SJSA1 (cell line): ENCODE measurements at places on chromosomes 4 and X. TPM values are rescaled to one million over a fixed set of nuclear protein-coding genes. Genes with fewer than 3 reads are reported as not detected.

Gene CTPS2
- 4.6 and 8.4 TPM in 2 replicates for total RNA-seq

DNA sequence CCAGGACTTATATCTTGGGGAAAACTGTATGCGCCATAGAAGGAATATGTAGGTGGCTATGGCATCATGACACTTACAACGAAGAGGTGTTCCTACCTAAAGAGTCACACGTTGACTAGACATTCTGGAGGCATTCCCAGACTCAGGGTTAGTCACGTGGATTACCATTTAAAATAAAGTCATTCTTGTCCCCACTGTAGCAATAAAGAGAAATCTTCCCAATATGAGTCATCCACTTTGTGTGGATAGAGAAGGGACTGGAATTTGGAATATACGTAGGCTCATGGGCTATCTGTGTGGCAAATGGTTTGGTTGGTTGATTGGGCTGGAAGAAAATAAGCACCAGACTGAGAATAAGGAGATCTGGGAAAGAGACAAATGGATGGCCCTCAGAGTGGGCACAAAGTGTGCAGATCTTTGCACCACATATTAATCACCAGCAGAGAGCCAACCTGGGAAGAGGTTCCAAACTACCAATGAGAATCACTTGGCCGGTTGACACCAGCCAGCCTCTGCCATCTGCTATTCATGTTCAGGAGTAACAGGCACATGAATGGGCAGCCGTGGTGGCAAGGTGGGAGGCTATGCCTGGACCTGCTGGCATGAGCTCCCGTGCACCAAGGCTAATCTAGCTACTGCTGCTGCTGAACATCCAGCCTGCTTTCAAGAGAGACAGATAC, 41.0 kb downstream of the MTNR1A start:
- peaks cover 10% of the 10 kb centered on the region for H3K4me1 ChIP-seq
- H3K27me3 ChIP-seq, result no peaks in the 10 kb centered on the region
- H3K36me3 ChIP-seq, result no peaks in the 10 kb centered on the region
- DNase-seq, result peak; percentile 64

Gene CCNQ
- total RNA-seq, result 39.9 and 49.3 TPM in 2 replicates

- no peak overlapping the region for H3K27ac ChIP-seq
- H3K27me3 ChIP-seq, result no peaks in the 10 kb centered on the region
- no peaks in the 10 kb centered on the region for H3K4me1 ChIP-seq
- H3K4me3 ChIP-seq, result no peak overlapping the region
Observed at GRCh38 chr4:72422416-72422815, 146.6 kb downstream of the ADAMTS3 start.

Gene SLC26A1
- total RNA-seq, result not detected in 2 replicates

Gene CTAG2
- not detected in 2 replicates for total RNA-seq

DNA sequence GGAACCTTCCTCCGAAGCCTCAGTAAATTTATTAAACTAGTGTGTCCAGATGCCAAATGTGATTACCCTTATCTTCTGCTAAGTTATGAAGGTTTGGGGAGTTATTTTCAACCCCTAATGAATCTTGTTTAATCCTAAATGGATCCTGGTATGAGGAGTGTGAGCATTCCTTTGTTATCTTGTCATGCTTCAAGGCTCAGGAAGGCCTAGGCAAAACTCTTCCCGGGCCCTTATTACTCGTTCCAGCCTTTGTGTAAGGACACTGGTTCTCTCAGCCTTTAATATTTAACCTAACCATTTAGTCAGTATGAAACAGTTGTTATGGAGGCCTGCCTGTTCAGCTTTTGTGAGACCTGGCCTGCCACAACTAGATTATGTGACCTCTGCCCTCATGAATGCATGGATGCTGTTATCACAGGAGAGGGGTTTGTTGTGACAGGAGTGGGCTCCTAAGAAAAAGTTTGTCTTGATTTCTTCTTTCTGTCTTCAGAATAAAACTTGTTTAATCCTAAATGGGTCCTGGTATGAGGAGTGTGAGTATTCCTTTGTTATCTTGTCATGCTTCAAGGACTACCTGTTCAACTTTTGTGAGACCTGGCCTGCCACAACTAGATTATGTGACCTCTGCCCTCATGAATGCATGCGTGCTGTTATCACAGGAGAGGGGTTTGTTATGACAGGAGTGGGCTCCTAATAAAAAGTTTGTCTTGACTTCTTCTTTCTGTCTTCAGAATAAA, 181.7 kb downstream of the SLC39A8 start:
- DNase-seq, result no peak
- H3K36me3 ChIP-seq, result no peaks in the 10 kb centered on the region
- peaks cover under 1% of the 10 kb centered on the region; the same call in 1 of the 2 replicates for H3K4me1 ChIP-seq

DNA sequence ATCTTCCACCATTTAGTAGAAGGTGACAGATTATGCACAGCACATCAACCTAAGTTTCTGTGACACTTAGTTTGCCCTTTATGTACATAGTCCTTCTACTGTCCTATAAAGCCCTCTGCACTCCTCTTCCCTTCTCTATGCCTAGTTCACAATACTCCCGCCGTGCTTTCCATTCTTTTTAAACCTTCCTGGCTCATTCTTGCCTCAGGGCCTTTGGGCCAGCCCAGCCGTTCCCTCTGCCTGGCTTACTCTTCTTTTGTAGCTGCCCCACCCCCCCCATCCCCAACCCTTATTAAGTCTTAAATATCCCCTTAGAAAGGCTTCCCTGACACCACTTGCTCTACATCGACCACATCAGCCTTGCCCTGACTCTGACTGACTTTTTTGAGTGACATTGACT, 33.0 kb downstream of the SGMS2 start:
- H3K4me3 ChIP-seq, result no peak overlapping the region
- no peaks in the 10 kb centered on the region for H3K27me3 ChIP-seq
- no peaks in the 10 kb centered on the region for H3K36me3 ChIP-seq
- no peak for DNase-seq
- H3K27ac ChIP-seq, result no peak overlapping the region

GRCh38 chrX:155009994-155010472, 12.5 kb downstream of the F8 start:
- H3K4me1 ChIP-seq, result no peaks in the 10 kb centered on the region
- no peak for DNase-seq
- no peak overlapping the region for H3K4me3 ChIP-seq

GRCh38 chrX:135530097-135530496, 9.6 kb downstream of the INTS6L start:
- H3K27ac ChIP-seq, result no peak overlapping the region
- H3K36me3 ChIP-seq, result no peaks in the 10 kb centered on the region
- no peaks in the 10 kb centered on the region for H3K27me3 ChIP-seq

Gene F11
- not detected in 2 replicates for total RNA-seq

DNA sequence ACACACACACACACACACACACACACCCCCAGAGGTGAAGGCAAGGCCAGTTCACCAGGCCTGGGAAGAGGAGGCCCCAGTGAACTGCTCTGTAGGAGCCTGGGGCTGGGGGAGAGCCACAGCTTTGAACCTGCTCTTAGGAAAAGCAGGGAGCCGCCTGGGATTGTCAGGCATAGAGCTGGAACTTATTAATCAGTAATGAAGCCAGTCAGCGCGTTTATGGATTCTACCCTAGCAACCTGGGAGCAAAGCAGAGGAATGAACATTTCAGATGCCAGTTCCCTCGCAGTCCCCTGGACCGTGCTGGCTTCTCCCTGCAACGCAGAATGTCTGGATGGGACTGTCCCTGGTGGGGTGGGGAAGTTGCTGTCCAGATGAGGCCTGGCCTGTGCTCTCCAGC, 45.3 kb upstream of the DDX3X start:
- no peak overlapping the region for H3K27ac ChIP-seq
- H3K4me1 ChIP-seq, result no peaks in the 10 kb centered on the region
- H3K36me3 ChIP-seq, result no peaks in the 10 kb centered on the region
- no peak for DNase-seq
- H3K27me3 ChIP-seq, result no peaks in the 10 kb centered on the region

- no peaks in the 10 kb centered on the region for H3K4me1 ChIP-seq
- H3K4me3 ChIP-seq, result no peak overlapping the region
- no peaks in the 10 kb centered on the region for H3K27me3 ChIP-seq
Observed at GRCh38 chr4:42489095-42489494, 91.8 kb downstream of the SHISA3 start.

Gene ANXA3
- 87.5 and 125 TPM in 2 replicates for total RNA-seq

DNA sequence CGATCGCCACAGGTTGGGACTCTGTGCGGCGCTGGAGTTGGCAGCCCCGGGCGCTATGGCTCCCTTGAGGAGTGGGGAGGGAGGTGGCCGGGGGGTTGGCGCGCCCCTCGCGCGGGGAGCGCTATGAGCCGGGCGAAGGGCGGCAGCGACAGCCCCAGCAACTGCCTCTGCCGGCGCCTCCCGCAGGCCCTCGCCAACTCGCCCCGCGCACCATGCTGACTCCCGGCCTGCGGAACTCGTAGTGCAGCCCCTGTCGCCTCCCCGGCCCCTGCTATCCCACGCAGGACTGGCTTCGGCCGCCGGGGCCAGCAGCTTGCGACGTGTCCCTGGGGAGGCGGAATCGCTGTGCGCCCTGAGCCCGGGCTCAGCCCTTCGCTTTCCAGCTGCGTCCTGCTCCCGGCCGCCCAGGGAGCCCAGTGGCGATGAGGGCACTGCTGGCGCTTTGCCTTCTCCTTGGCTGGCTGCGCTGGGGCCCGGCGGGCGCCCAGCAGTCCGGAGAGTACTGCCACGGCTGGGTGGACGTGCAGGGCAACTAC, 415 bp downstream of the SHISA3 start:
- no peaks in the 10 kb centered on the region; the same call in 1 of the 2 replicates for H3K4me1 ChIP-seq
- no peaks in the 10 kb centered on the region for H3K36me3 ChIP-seq
- H3K27me3 ChIP-seq, result peaks cover 4% of the 10 kb centered on the region; the same call in 1 of the 2 replicates
- H3K27ac ChIP-seq, result no peak overlapping the region
- peak overlapping the region; percentile 21 for H3K4me3 ChIP-seq

DNA sequence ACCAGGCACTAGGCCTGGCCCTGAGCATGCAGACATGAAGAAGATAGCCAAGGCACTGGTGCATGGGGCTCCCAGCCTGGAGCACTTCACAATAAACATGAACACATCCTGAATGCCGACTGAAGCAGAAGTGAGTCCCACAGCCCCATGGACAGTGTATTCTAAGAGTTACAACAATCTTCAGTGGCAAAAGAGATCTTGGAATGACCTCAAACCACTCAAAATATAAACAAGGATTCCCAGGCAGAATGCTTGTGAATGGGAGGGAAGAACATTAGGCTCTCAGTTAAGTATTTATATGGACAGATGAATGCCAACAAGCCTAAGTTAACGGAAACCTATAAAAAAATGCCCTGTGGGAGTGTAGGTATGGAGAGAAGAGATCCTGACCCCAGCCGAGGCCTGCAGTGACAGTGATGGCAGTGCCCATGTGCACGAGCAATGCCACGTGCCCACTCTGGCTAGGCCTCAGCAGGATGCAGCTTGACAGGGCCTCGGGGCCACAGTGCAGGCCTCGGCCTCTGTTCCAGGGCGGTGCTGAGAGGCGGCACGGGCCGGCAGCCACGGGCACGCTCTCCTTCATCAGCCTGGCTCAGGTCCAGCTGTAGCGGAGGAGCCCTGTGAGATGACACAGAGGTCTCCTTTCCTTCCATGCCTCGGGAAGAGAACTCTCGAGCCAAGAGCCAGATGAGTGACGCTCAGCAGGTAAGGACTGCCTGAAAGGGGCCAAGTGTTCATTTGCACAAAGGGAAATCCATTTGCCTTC, 49.2 kb downstream of the IRF2 start:
- peaks cover 10% of the 10 kb centered on the region for H3K4me1 ChIP-seq
- H3K27ac ChIP-seq, result no peak overlapping the region
- no peaks in the 10 kb centered on the region for H3K27me3 ChIP-seq
- H3K4me3 ChIP-seq, result no peak overlapping the region

DNA sequence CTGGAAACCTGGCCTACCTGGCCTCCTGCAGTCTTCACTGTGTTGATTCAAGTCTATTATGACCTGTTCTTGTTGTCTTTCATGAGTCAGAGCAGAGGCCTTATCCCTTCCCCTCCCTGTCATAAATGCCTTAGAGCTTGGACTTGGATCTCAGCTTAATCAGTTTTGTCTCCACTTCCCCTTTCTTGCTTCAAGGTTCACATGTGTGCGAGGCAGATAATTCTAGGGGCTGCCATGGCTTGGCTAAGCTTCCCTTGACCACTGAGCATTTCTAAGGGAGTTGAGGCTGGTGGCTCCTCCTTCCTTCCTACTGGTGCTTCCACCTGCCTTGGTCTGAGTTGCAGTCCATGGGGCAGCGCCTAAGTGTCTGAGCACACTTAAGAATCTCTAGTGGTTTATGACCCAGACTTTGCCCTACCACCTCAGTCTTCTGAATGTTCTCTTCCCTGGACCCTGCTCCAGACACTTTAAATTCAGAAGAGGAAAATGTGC, 1.7 kb upstream of the HEPH start:
- DNase-seq, result no peak
- H3K27ac ChIP-seq, result no peak overlapping the region
- H3K27me3 ChIP-seq, result no peaks in the 10 kb centered on the region
- H3K4me1 ChIP-seq, result no peaks in the 10 kb centered on the region

DNA sequence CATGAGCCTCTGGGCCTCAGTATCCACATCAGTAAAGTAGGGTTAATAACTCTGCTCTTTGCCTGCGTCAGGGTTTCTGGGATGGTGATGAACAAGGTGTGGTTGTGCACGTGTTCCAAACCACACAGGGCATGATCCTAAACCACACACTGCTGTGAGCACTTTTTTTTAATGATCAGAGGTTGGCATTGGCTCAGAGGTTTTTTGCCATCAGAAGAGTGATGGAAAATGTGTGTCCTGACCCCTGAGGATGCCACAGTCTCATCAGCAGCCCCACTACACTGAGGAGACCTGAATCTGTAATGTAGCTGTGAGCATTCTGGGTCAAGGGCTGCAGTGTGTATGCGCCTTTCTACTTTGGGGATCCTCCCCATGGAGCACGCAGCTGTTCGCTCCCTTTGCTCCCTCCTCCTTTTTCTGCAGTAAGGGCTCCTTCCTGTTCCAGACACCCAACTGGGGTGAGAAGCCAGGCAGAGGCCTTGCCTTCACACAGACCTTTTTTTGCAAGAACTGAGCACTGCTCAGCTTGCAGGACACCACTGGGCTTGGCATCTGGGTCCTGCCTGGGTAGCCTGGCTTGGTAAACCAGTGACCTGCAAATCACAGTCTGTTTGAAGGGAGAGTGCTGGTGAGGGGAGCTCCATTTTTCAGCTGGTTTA, 87.5 kb downstream of the MAMLD1 start:
- DNase-seq, result no peak
- no peak overlapping the region for H3K4me3 ChIP-seq
- peaks cover 46% of the 10 kb centered on the region for H3K4me1 ChIP-seq
- no peaks in the 10 kb centered on the region for H3K36me3 ChIP-seq
- H3K27me3 ChIP-seq, result no peaks in the 10 kb centered on the region

GRCh38 chrX:8484360-8484949, 19.8 kb downstream of the VCX3B start:
- H3K4me3 ChIP-seq, result no peak overlapping the region
- H3K27ac ChIP-seq, result no peak overlapping the region
- no peaks in the 10 kb centered on the region for H3K4me1 ChIP-seq
- no peaks in the 10 kb centered on the region for H3K27me3 ChIP-seq
- no peak for DNase-seq

Gene ANOS1
- 3.5 and 9.3 TPM in 2 replicates for total RNA-seq

Gene RAB39B
- total RNA-seq, result not detected in 2 replicates

Gene HELT
- not detected in 2 replicates for total RNA-seq

DNA sequence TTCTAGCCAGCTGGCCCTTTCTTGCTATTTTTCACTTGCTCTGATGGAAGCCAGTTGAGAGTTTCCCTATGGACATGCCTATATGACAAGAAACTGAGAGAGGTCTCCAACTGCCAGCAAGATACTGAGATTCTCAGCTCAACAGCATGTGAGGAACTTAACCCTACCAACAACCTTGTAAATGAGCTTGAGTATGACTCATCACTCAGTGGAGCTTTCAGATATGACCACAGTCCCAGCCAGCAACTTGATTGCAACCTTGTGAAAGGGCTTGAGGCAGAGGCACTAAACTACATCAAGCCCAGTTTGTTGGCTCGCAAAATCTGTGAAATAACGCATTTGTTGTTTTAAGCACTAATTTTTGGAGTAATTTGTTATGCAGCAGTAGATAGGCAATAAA, 175.8 kb downstream of the COMMD8 start:
- H3K27me3 ChIP-seq, result no peaks in the 10 kb centered on the region
- no peaks in the 10 kb centered on the region for H3K4me1 ChIP-seq
- no peak overlapping the region for H3K27ac ChIP-seq
- H3K4me3 ChIP-seq, result no peak overlapping the region
- DNase-seq, result no peak
